Gastroesophageal sphincter (tissue), 4 donors: ENCODE measurements at places on chromosomes 4 and X. TPM values are rescaled to one million over a fixed set of nuclear protein-coding genes. Genes with fewer than 3 reads are reported as not detected.
A peak's percentile ranks its signal among the peaks of the same experiment; 100 is the strongest.

- ATAC-seq = no peak
Measured at GRCh38 chr4:13992975-13993520, 365.5 kb upstream of the BOD1L1 start.

- no peak for ATAC-seq
Measured at GRCh38 chrX:87900320-87900908, 382.8 kb downstream of the KLHL4 start.

DNA sequence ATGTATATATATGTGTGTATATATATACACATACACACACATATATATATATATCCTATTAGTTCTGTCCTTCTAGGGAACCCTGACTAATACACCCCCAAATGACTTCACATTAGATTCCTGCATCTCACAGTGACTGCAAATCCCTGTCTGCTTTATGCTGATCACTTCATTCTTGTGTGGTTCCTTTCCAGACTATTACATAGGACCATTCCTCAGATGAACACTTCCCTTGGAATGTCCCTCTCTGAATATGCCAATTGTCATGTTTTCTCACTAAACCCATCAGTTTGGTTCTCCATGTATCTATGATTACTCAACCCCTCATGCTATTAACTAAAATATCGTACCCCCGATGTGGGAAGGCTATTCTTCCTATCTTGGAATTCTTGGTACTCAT is 605.2 kb upstream of the NR3C2 start:
- no peak for ATAC-seq

GRCh38 chr4:185567381-185568376 is 32.4 kb upstream of the PDLIM3 start:
- ATAC-seq = peak; percentile 71

- no peak for ATAC-seq
Measured at GRCh38 chr4:176569301-176569700, 223.4 kb downstream of the VEGFC start.

- ATAC-seq = no peak
Measured at GRCh38 chr4:112516471-112517066, 589 bp upstream of the NEUROG2 start.

DNA sequence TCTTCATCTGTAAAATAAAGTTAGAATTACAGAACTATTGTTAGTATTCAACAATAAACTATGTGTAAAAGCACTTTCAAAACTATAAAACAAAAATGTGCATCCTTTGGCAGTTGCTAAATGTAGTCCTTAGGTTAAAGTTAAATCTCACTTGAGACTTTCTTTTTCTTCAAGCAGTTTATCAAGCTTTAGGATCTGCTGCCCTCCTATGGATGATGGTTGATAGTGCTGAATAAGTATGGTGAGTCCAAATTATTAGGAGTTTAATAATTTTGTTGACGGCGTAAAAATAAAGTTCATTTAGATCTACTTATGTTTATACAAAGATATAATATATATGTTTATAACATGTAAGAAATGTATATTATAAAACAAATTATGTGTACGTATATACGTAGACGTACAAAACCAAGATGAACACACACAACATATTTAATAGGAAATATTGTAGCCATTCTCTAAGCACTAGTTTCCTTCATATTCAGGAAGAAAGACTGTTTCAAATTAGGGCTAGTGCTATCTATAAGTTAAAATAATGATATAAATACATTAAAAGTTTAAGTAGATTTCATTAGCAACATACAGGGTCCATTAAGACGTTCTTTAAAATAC is 22.3 kb downstream of the UGT2A2 start:
- no peak for ATAC-seq

DNA sequence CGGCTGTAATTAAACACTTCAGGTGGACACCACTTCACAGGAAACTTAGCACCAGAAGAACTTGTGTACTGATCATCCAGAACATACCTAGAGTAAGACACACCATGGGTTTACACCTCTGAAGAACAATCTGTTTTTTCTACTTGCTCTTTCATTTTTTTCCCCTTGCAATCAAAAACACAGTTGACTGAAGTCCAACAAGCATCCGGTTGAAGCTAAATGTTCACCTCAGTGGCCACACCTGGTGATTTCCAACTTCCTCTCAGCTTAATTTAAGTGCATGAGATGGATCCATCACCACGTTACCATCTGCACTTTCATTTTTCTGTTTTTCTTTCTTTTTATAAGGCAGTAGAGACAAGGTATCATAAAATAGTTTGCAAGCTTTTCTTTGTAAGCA is 4.9 kb upstream of the TXK start:
- ATAC-seq = no peak

GRCh38 chr4:7822877-7823276 is 116.8 kb downstream of the AFAP1 start:
- peak; percentile 85 for ATAC-seq

GRCh38 chr4:41597494-41597893 is 59.5 kb downstream of the LIMCH1 start:
- no peak for ATAC-seq

DNA sequence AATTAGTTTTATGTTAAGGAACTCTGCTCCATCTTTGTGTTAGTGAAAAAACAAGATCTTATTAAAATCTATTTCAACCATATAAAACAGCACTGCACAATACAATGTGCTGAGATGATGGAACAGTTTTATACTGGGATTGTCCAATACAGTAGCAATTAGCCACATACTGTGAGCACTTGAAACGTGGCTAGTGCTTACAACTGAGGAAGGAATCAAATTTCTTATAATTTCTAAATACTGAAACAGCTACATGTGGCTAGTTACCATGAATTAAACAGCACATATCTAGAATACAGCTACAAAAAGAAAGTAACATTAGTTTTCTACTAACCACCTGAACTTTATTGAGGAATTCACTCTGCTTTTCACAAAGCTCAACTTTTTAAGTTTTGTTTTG is 14.7 kb downstream of the NFXL1 start:
- ATAC-seq = no peak

- ATAC-seq = no peak
Measured at GRCh38 chr4:144787365-144788258, 141.7 kb downstream of the HHIP start.

GRCh38 chrX:47047989-47048388 is 30.3 kb upstream of the RGN start:
- ATAC-seq = no peak

GRCh38 chr4:139278912-139279759 is 889 bp downstream of the MGARP start:
- ATAC-seq = no peak

DNA sequence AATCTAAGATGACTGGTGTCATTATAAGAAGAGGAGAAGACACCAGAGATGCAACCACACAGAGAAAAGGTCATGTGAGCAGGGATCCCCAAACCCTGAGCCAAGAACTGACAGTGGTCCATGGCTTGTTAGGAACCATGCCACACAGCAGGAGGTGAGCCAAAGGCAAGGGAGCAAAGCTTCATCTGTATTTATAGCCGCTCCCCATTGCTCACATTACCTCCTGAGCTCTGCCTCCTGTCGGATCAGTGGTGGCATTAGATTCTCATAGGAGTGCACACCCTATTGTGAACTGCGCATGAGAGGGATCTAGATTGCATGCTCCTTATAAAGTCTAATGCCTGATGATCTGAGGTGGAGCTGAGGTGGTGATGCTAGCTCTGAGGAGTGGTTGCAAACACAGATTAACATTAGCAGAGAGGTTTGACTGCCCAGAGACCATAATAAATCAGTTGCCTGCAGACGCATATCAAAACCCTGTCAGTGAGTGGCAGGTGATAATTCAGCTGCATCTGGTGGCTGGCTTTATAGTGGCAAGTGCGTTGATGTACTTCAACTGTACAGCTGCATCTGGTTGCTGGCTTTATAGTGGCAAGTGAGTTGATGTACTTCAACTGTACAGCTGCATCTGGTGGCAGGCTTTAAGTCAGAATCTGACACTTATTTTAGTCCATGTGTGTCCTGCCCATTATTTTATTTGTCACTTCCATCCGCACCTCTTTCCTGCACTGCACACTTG is 19.8 kb upstream of the CXCL2 start:
- no peak for ATAC-seq

DNA sequence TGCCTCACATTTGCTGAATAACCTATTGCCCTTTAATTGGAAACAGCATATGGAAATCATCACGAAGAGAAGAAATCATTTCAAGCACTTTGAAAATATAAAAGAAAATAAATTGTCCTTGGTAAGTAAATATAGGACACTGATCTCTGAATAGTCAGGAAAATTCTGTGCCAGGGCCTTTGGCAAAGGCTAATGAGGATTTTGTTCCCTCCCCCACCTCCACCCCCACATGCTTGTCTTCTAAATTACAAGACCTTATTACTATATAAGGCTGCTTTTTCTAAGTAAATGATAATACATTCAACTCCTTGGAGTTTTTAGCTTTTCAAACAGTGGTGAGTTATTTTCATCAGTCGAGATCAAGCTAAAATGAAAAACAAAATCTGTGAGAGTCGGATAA is 15.8 kb downstream of the SYNPO2 start:
- ATAC-seq = no peak

DNA sequence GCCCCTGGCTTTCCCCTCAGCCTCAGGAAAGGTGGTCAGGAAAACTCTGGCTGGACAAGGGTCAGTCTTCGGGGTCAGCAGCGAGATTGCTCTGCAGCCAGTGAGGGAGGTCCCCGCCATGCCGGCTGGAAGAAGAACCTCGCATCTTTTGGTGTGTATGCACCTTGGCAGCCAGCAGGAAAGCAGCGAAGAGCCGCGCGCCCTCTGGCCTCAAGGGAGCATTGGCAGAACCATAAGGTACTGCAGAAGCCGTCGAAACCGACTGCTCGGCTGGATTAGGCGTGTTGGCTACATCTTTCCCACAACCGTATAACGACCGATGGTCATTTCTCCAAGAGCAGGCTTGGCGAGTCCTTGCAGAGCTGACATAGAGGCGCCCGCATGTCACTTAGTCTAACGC is 48.3 kb downstream of the GPR143 start:
- ATAC-seq = no peak

DNA sequence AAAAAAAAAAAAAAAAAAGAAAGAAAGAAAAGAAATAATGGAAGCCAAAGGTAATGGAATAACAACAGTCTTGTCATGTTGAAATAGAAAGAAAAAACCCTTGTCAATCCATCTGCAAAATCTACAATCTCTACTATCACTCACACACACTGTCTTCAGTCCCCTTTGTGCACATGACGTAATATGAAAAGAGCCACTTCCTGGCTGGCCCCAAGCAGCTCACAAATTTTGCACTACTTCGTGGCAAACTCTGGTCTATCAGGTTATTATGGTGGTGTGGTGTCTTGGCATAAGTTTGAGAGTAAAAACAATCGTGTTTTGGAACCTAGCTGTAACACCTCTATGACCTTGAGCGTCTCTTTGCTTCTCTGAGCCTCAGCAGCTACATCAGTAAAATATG is 8.3 kb upstream of the AFAP1 start:
- ATAC-seq = no peak

- no peak for ATAC-seq
Measured at GRCh38 chrX:71532078-71532752, 689 bp upstream of the OGT start.

DNA sequence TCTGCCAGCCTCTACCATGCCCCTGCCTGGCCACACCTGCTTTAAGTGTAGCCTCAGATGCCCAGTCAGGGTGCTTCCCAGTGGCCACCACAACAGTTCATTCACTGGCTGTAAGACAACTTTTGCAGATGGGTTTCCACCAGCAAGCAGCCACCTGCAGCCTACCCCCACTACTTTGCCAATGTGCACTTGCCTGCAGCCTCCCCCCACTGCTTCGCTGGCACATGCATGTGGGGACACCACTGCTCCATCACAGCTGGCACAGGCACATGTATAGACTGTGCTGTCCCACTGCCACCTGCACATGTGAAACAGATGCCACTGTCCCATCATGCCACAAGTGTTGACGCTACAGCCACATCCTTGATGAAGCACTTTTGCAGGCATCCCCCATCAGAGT is 723.9 kb downstream of the SH3BGRL start:
- no peak for ATAC-seq

DNA sequence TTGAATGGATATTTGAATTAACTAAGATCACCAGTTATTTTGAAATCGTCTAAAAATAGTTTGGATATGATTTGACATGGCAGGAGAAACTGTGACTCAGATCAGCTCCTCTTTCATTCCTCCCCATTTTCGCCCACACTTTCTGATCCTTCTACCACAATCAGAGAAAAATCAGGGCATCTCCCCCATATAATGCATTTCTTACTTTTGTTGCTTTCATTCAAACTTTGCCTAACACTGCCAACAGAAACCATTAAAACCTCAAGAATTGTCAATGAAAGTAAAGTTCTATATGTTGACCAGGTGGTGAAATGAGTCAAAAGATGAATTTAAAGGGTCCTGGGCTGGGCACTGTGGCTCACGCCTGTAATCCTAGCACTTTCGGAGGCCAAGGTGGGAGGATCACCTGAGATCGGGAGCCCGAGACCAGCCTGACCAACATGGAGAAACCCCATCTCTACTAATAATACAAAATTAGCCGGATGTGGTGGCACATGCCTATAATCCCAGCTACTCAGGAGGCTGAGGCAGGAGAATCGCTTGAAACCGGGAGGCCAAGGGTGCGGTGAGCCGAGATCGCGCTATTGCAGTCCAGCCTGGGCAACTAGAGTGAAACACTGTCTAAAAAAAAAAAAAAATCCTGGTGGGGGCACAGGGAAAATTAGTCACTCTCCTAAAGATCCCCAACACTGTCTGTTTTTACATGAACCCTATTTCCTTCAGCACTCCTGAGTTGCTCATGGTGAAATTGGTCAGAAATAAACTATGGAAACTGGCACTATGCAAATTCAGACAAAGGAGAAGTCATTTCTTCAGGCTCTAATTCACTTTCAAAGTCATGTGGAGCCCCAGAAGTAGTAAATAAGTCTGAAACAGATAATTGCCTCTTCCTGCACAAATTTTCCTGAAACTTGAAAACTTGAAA is 122.8 kb upstream of the NOCT start:
- ATAC-seq = no peak

DNA sequence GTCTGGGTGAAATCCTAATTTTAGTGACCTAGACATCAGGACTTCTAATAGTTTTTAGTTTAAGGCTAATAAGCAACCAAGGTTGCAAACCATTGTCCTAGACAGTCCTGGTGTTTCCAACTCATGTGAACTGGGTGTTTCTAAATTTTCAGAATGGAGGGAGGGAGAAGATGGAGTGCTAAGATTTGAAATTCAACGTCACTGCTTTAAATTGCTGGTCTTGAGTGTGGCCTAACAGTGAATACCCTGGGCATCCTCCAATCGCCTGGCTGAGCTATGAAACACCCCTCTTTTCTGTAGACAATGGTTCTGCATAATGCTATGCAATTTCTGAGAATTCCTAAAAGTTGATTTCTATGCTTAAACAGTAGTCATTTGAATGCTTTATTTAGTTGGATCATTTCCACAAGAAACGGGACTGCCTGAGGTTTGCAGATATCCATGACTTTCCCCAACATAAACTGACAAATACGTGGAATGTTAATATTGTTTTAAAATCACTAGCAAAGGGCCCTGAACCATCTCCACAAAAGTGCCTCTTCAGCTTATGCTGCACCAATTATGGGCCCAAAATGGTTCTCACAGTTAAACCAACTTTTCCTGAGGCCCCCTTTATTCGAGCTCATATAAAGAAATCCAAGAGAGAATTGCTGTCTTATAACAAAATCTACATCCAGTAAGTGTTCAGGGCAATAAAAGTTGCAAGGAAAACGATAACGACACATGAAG is 1.1 kb downstream of the FBXL5 start:
- no peak for ATAC-seq

GRCh38 chrX:109399831-109400230 is 82.1 kb downstream of the GUCY2F start:
- no peak for ATAC-seq

SLC34A2 gene
- total RNA-seq = not detected

SMARCA1 gene
- 58.8 TPM for total RNA-seq

TMPRSS11D gene
- 0.27 TPM for total RNA-seq

CCNA2 gene
- 0.94 TPM for total RNA-seq

ERVMER34-1 gene
- total RNA-seq = 0.08 TPM

TRPC3 gene
- 8.9 TPM for total RNA-seq

NUDT10 gene
- total RNA-seq = 3.9 TPM
